Cardiac septum (tissue), 1 donor: ENCODE measurements at places on chromosomes 3 and 15. TPM values are rescaled to one million over a fixed set of nuclear protein-coding genes. Genes with fewer than 3 reads are reported as not detected.

- no peak for DNase-seq
Measured at GRCh38 chr3:28777806-28778475, 429.3 kb upstream of the AZI2 start.

- no peak for DNase-seq
Measured at GRCh38 chr3:186551387-186551786, 7.2 kb upstream of the CRYGS start.

GRCh38 chr15:82298520-82298919 is 35.9 kb downstream of the SAXO2 start:
- no peak for DNase-seq

GRCh38 chr3:188488801-188489200 is 334.8 kb downstream of the LPP start:
- no peak for DNase-seq

DNA sequence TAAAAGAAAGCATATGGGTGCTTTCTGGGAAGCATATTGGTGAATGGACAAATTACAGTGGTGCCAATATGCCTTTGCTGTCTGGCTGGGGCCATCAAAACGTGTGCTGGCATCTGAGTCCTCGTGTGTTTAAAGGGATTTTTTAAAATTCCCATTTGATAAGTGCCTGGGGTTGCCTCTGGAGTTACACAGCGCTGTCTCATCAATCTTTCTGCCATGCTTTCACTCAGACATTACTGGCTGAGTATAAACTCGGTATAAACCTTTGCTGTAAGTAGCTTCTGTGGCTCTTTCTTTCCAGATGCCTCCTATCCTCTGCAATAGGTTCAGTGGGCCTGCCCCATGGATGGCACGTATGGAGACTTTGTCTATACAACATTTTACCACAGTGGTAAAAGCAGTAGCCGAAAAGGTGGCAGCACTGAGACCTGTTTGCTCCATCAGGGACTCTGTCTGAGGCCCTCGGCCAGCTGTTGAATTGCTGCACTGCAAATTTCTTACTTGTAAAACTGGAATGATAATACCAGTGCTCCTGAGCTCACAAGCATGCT is 195.5 kb downstream of the LPP start:
- no peak for DNase-seq

- no peak for DNase-seq
Measured at GRCh38 chr3:73708956-73709355, 84.2 kb upstream of the PDZRN3 start.

GRCh38 chr3:44762170-44762677 is 630 bp downstream of the KIF15 start:
- DNase-seq = no peak

DNA sequence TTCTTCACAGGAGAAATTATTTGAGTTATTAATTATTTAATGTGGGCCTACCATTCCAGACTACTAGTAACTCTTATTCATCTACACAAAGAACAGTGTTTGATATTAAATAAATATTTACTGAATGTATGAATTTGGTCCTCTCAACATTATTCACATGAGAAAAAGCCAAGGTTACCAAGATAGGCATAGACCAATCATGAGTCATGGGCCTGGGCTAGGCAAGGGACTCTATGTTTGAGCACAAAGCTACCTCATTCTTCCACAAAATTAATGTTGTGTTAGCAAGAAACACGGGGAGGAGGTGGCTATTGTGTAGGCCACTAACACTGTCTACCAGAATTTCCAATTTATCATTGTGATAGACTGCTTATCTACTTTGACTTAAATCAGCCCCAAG is 115.7 kb downstream of the SERPINI1 start:
- DNase-seq = no peak

DNA sequence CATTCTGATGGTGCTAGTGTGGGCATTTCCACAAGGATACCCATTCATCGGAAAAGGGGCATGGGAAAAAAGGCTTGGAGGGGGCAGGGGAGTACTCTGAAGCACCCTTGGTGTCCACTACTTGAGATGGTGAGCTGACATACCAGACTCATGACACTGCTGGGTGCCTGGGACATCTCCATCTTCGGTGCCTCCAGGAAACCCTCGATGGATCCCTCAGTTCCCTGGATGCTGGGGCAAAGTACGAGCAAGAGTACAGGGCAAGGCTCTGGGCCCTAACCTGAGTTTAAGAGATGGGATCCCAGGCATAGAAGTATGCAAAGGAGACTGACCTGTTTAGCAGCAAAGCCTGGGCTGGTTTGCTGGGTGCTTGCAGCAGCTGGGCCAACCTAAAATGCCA is 5.2 kb upstream of the IP6K1 start:
- no peak for DNase-seq

GRCh38 chr15:63822580-63822979 is 11.2 kb downstream of the HERC1 start:
- DNase-seq = no peak

DNA sequence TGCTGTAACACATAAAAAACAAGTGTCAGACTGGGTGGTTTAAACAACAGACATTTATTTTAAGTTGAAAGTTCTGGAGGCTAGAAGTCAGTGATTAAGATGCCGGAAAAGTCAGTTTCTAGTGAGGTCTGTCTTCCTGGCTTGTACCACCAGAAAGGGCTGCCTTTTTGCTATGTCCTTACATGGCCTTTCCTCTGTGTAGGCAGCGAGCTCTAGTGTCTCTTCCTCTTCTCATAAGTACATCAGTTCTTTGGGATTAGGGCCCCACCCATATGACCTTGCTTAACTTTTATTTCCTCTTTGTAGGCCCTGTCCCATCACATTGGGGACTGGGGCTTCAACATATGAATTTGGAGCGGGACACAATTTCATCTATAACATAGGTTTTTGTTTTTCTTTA is 128.0 kb downstream of the BBX start:
- no peak for DNase-seq

DNA sequence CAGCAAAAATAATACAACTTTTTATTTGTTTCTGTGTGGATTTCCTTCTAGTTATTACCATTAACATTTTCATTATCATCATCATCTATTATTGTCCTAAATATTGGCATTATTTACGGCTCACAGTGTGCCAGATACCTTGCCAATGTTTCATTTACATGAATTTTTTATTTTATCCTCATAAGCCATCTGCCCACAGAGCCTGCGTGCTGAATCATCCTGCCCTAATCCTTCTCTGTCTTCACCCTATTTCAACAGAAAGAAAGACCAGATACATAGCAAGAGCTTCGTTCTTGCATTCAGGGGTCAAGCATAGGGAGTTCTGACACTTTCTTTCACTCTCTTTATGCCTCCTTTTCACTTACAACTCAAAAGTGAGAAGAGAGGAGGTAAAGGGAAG is 82.0 kb downstream of the KCNMB2 start:
- no peak for DNase-seq

GRCh38 chr3:41112466-41112865 is 86.8 kb upstream of the CTNNB1 start:
- DNase-seq = no peak

- no peak for DNase-seq
Measured at GRCh38 chr15:49900006-49900902, 218.8 kb downstream of the ATP8B4 start.

Gene EIF3J
- 78.4 TPM for total RNA-seq

Gene ISLR
- total RNA-seq = 16.2 TPM

Gene NANOGP8
- not detected for total RNA-seq

Gene GLCE
- 6.2 TPM for total RNA-seq

Gene ABI3BP
- total RNA-seq = 26.2 TPM

Gene CHRFAM7A
- 3.8 TPM for total RNA-seq
